Endothelial cell (in vitro differentiated cells): ENCODE measurements at places on chromosomes 5 and 9.

DNA sequence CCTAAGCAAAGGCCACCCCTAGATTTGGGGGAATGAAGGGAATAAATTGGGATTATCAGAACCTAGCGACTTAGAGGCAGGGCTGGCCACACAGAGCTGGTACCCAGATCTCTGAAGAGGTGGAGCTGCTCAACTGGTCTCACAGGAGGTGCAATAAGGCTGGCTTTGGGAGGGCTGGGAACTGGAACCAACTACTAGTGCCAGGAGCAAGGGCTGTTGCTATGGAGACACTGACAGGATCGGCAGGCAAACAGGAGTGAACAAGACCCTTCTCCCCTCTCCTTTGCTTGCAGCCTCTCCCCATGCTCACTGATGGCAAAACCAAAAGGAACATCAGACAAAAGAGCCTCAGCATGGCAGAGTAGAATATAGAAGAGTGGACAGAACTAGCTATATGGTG, 17.0 kb upstream of the WHRN start:
- no peak overlapping the region for H3K27ac ChIP-seq
- H3K27me3 ChIP-seq = peaks cover 3% of the 10 kb centered on the region
- H3K4me1 ChIP-seq = no peaks in the 10 kb centered on the region
- H3K36me3 ChIP-seq = no peaks in the 10 kb centered on the region
- H3K4me3 ChIP-seq = no peak overlapping the region
- no peak for DNase-seq

- no peaks in the 10 kb centered on the region for H3K27me3 ChIP-seq
- H3K36me3 ChIP-seq = no peaks in the 10 kb centered on the region
- H3K4me1 ChIP-seq = peaks cover 5% of the 10 kb centered on the region
Measured at GRCh38 chr5:30918171-30918570, 275.3 kb upstream of the CDH6 start.

GRCh38 chr5:180647941-180648500, 1.4 kb downstream of the FLT4 start:
- peak overlapping the region; percentile 86 for H3K27ac ChIP-seq
- H3K4me1 ChIP-seq = peaks cover 58% of the 10 kb centered on the region
- H3K4me3 ChIP-seq = peak overlapping the region; percentile 99
- H3K36me3 ChIP-seq = peaks cover 30% of the 10 kb centered on the region

DNA sequence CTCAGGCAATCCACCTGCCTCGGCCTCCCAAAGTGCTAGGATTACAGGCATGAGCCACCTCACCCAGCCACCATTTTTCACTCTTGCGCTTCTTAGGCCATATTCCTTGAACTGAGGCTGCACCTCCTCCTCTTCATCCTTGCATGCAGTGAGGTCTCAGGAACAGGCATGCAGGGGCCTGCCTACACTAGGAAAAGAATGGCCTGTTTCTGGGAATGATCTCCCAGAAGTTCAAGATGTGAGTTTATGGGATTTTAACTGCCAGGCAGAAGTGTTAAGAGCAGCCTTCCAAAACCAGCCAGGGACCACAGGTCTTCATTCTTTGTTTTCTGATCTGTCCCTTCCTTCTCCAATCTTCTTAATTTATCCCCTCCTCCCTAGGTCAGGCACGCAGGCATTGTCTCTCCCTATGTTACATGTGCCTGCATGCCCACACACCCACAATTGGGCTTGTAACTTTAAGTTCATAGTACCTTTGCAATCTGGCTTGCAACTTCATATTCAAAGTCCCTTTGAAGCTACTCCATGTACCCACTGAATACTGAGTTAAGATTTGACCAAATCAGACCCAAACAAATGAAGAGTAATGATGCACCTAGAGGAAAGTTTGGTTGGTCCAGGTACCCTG, 10.5 kb upstream of the HSPA4 start:
- no peaks in the 10 kb centered on the region for H3K4me1 ChIP-seq
- DNase-seq = no peak
- H3K27me3 ChIP-seq = peaks cover 4% of the 10 kb centered on the region
- H3K4me3 ChIP-seq = no peak overlapping the region

DNA sequence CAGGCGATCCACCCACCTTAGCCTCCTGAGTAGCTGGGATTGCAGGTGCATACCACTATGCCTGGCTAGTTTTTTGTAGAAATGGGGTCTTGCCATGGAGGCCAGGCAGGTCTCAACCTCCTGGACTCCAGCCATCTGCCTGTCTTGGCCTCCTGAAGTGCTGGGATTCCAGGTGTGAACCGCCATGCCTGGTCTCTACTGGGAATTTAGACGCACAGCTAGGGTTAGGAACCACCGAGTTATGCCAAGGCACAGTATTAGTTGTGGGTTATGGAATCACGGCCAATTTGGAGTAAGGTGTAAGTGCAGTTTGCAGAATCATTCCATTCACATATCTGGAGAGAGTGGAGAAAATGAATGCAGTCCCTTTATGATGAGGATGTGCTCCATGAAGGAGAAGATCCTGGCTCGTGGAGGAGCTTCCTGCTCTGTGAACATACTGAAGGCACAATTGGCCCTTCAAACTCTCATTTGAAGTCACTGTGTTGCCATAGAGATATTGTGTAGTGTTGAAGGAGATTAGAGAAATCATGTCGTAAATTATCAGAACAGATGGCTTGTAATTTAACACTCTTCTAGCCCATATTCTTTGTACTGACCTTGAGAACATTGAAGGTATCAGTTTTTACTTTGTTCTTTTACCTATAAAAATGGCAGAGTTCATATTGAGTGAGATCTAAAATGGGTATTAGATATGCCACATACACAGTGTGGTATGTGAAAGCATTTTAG, 18.8 kb downstream of the TRIO start:
- H3K27ac ChIP-seq = peak overlapping the region; percentile 32
- peaks cover 60% of the 10 kb centered on the region for H3K4me1 ChIP-seq
- peaks cover 10% of the 10 kb centered on the region for H3K27me3 ChIP-seq
- no peak for DNase-seq

DNA sequence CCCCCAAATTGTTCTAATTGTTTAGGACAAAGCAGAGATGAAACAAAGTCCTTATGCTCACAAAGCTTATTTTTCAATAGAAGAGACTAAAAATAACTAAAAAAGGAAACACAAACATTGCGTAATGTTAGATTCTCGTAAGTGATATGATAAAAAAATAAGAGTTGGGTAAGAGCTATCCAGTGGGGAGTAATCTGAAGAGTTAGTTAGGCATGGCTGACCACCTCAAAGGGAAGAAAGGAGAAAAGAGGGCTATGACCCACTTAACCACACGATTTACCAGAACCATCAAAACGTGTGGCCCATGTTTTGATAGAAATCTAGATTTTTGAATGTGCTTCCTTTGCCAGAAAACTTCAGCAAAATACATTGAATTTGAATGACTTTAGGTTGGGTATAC, 1296.8 kb upstream of the NUDT12 start:
- DNase-seq = no peak
- no peak overlapping the region for H3K27ac ChIP-seq

- no peak overlapping the region for H3K27ac ChIP-seq
- no peak overlapping the region for H3K4me3 ChIP-seq
- no peaks in the 10 kb centered on the region for H3K4me1 ChIP-seq
- DNase-seq = no peak
- H3K27me3 ChIP-seq = peaks cover 2% of the 10 kb centered on the region
Measured at GRCh38 chr5:96655506-96655905, 6.7 kb upstream of the CAST start.

DNA sequence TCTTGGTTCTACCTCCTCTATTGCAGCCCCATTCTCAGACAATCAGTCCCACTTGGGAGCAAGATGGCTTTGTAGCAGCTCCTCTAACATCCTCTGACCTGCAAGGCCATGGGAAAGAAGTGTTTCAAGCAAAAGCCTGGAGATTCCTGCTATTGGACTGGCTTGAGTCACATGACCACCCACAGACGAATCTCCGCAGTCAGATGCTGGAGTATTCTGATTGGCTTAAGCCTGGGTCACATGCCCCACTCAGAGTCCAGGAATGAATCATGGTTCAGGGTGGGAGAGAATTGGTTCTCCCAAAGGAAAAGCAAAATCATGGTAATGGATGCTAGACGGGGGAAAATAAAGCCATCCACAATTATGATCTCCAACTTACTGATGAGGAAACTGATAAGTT, 22.6 kb upstream of the LMX1B start:
- no peak for DNase-seq
- H3K27me3 ChIP-seq = peaks cover 7% of the 10 kb centered on the region
- H3K36me3 ChIP-seq = no peaks in the 10 kb centered on the region
- no peak overlapping the region for H3K27ac ChIP-seq
- H3K4me1 ChIP-seq = peaks cover 15% of the 10 kb centered on the region

DNA sequence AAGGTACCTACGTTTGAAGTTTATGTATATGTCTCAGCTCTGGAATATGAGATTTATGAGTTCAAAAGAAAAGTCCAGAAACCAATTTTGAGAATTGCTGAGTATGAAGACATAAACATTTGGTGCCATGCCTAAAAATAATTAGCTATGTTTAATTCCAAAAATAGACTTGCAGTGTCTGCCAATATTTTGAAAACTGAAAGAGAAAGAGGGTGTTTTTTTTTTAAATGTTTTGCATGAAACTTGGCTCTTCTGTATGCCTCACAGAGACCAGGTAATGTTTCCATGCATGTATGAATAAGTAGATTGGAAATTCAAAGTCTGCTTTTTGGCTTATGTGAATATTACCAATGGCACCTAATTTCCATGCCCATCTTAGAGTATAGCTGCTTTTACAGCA, 634.4 kb upstream of the C9orf72 start:
- no peak overlapping the region for H3K27ac ChIP-seq
- H3K36me3 ChIP-seq = no peaks in the 10 kb centered on the region
- H3K4me1 ChIP-seq = peaks cover 8% of the 10 kb centered on the region

DNA sequence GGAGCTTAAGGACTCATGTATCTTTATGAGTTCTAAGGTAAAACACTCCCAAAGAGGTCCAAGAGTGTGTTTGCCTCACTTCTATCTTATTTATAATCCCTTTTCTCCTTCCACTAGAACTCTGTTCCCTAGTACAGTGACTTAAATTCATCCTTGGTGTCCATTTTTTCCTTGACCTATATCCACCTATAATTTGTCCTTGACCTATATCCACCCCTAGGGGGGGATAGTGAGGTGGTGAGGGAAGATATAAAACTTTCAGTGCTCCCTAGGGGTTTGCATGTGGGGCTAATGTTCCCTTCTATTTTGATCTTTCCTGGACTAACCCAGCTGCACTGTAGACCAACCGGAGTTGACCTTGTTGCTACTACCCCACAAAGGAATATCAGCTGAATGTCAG, 83.5 kb upstream of the GNAQ start:
- no peaks in the 10 kb centered on the region for H3K36me3 ChIP-seq
- no peaks in the 10 kb centered on the region for H3K4me1 ChIP-seq
- DNase-seq = peak; percentile 10
- no peak overlapping the region for H3K4me3 ChIP-seq
- no peak overlapping the region for H3K27ac ChIP-seq

- H3K27ac ChIP-seq = no peak overlapping the region
- H3K36me3 ChIP-seq = no peaks in the 10 kb centered on the region
- no peaks in the 10 kb centered on the region for H3K27me3 ChIP-seq
- H3K4me3 ChIP-seq = no peak overlapping the region
- DNase-seq = peak; percentile 51
Measured at GRCh38 chr9:110874963-110875674, 163.2 kb downstream of the LPAR1 start.

- no peak overlapping the region for H3K27ac ChIP-seq
- H3K4me3 ChIP-seq = no peak overlapping the region
- no peaks in the 10 kb centered on the region for H3K27me3 ChIP-seq
- DNase-seq = no peak
- peaks cover 15% of the 10 kb centered on the region for H3K4me1 ChIP-seq
Measured at GRCh38 chr5:44830951-44831350, 22.2 kb downstream of the MRPS30 start.

- peaks cover 6% of the 10 kb centered on the region for H3K27me3 ChIP-seq
- peaks cover 3% of the 10 kb centered on the region for H3K36me3 ChIP-seq
- H3K4me1 ChIP-seq = no peaks in the 10 kb centered on the region
- DNase-seq = no peak
Measured at GRCh38 chr5:173196133-173196952, 38.7 kb downstream of the NKX2-5 start.

- H3K27ac ChIP-seq = no peak overlapping the region
- no peaks in the 10 kb centered on the region for H3K27me3 ChIP-seq
- H3K36me3 ChIP-seq = peaks cover 17% of the 10 kb centered on the region
- no peak for DNase-seq
- H3K4me1 ChIP-seq = peaks cover 8% of the 10 kb centered on the region
- H3K4me3 ChIP-seq = peak overlapping the region; percentile 4
Measured at GRCh38 chr5:113050721-113051382, 74.3 kb downstream of the DCP2 start.

- H3K27ac ChIP-seq = no peak overlapping the region
- peaks cover 4% of the 10 kb centered on the region for H3K4me1 ChIP-seq
- H3K36me3 ChIP-seq = peaks cover 3% of the 10 kb centered on the region
Measured at GRCh38 chr9:89667726-89668125, 62.9 kb downstream of the GADD45G start.

GRCh38 chr9:77391834-77392233, 214.5 kb downstream of the VPS13A start:
- H3K4me1 ChIP-seq = no peaks in the 10 kb centered on the region
- H3K36me3 ChIP-seq = no peaks in the 10 kb centered on the region
- H3K27ac ChIP-seq = no peak overlapping the region
- DNase-seq = no peak
- no peak overlapping the region for H3K4me3 ChIP-seq

DNA sequence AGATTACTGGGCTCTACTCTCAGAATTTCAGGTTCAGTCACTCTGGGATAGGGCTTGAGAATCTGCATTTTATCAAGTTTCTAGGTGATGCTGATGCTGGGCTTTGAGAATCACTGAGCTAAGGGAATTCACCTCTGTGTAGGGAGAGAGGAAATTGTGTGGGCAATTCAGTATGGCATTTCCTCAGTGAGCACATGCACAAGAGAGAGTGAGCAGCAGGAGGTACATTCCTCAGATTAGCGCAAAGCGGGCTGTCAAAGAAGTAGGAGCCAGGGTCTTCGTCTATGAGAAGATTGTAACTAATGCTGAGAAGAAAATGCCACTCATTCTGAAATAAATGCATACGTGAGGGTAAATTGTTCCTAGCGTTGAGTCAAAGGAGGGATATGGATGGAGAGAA, 175.9 kb downstream of the KIF4B start:
- no peaks in the 10 kb centered on the region for H3K27me3 ChIP-seq
- H3K36me3 ChIP-seq = no peaks in the 10 kb centered on the region
- no peak overlapping the region for H3K27ac ChIP-seq
- H3K4me1 ChIP-seq = peaks cover 3% of the 10 kb centered on the region
- DNase-seq = no peak
- H3K4me3 ChIP-seq = no peak overlapping the region

DNA sequence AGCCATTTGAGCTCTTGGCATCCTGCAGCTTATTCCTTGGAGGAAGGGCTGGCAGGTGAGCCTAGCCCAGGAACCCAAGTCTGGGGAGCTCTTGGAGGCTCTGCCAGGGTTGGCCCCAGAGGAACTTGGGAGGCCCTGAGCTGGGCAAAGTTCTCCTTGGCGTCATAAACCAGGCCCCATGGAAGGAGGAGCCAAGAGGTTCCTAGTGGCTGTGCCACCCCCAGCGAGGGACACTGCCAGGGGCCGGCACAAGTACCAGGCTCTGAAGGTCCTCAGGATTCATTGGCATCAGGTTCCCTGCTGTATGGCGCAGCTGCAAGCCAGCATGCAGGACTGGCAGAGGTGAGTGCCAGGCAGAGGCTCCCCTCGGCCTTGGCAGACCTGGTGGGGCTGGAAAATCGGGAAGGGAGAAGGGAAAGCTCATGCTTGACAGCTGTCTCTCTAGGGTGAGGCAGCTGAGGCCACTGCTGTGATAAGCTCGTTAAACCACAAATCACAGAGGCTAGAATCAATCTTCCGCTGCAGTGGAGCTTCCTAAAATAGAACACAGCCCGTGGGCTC, 54.6 kb upstream of the SYNPO start:
- DNase-seq = no peak
- no peaks in the 10 kb centered on the region for H3K36me3 ChIP-seq
- no peak overlapping the region for H3K4me3 ChIP-seq
- peaks cover 1% of the 10 kb centered on the region for H3K27me3 ChIP-seq
- peaks cover 3% of the 10 kb centered on the region for H3K4me1 ChIP-seq
